ENCODE measurements at places on chromosomes 4 and X. TPM values are rescaled to one million over a fixed set of nuclear protein-coding genes. Genes with fewer than 3 reads are reported as not detected.

VCX2 gene
- total RNA-seq: not detected

MANBA gene
- total RNA-seq: 36.5 TPM

FAAH2 gene
- total RNA-seq: 12.0 TPM

CXCL11 gene
- total RNA-seq: 1.2 TPM

ADGRG2 gene
- total RNA-seq: not detected

MTMR1 gene
- 34.4 TPM for total RNA-seq

TEX13D gene
- total RNA-seq: not detected

FAM236B gene
- not detected for total RNA-seq

FAM13A gene
- total RNA-seq: 5.0 TPM

OPRPN gene
- total RNA-seq: not detected

CABS1 gene
- total RNA-seq: not detected

CXCL1 gene
- total RNA-seq: 254 TPM

MSX1 gene
- total RNA-seq: 0.15 TPM

SLITRK2 gene
- 0.10 TPM for total RNA-seq

RAI2 gene
- total RNA-seq: not detected

MMRN1 gene
- 1.6 TPM for total RNA-seq

OTC gene
- not detected for total RNA-seq

CSAG2 gene
- total RNA-seq: not detected

AMTN gene
- not detected for total RNA-seq

CXorf49 gene
- total RNA-seq: 0.69 TPM

ADGRL3 gene
- total RNA-seq: 5.3 TPM

IL2 gene
- total RNA-seq: not detected

NFXL1 gene
- total RNA-seq: 17.3 TPM

SOX3 gene
- total RNA-seq: not detected

GAGE12E gene
- total RNA-seq: not detected

SPOCK3 gene
- total RNA-seq: not detected

ELOVL6 gene
- 17.0 TPM for total RNA-seq

GJB1 gene
- 0.55 TPM for total RNA-seq

ZDHHC15 gene
- 1.2 TPM for total RNA-seq

GDPD2 gene
- 0.05 TPM for total RNA-seq

MFAP3L gene
- total RNA-seq: 19.6 TPM

AMER1 gene
- total RNA-seq: 1.2 TPM

CCSER1 gene
- total RNA-seq: 5.7 TPM

KDR gene
- total RNA-seq: 0.30 TPM

C4orf51 gene
- not detected for total RNA-seq

BEX4 gene
- total RNA-seq: 50.6 TPM

SPANXN1 gene
- not detected for total RNA-seq

MAGEA1 gene
- total RNA-seq: not detected

RAB9B gene
- total RNA-seq: 1.9 TPM

EXOSC9 gene
- total RNA-seq: 18.1 TPM

NDNF gene
- not detected for total RNA-seq

DMRTC1 gene
- not detected for total RNA-seq

TMSB15C gene
- 3.9 TPM for total RNA-seq
